Coronary artery (tissue), 2 donors: ENCODE measurements at places on chromosomes 2 and 18.

GRCh38 chr2:48849770-48850169, 94.2 kb upstream of the LHCGR start:
- DNase-seq: no peak

- DNase-seq: no peak
Observed at GRCh38 chr18:44696892-44697291, 16.2 kb downstream of the SETBP1 start.

GRCh38 chr2:85173909-85174308, 40.7 kb downstream of the TCF7L1 start:
- DNase-seq: no peak

- DNase-seq: no peak
Observed at GRCh38 chr18:59779979-59780378, 82.8 kb upstream of the CCBE1 start.

DNA sequence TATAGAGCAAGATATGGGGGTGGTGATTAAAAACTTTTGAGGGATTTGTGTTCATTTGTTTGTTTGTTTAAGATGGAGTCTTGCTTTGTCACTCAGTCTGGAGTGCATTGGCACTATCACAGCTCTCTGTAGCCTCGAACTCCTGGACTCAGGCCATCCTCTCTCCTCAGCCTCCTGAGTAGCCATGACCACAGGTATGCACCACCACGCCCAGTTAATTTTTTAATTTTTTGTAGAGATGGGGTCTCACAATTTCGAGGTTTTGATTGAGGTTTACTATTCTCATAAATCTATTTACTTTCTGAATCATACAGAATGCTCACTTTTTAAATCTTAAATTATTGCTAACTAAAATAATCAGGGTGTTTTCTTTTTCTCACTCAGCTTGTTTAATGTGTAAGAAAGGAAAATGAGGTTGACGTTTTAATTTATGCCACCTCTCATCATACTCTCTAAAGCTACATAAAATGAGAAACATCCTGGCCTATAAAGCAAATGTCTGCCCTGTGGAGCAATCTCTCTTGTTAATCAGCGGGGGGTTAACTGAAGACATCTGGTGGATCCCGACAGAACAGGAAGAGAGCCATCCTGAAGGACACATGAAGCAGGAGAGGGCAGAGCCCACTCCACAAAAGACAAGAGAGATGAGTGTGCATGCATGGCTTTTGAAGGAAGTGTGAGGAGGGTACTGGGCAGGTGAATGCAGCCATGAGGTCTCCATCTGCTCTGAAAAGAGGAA, 589.1 kb upstream of the SLC8A1 start:
- no peak for DNase-seq

DNA sequence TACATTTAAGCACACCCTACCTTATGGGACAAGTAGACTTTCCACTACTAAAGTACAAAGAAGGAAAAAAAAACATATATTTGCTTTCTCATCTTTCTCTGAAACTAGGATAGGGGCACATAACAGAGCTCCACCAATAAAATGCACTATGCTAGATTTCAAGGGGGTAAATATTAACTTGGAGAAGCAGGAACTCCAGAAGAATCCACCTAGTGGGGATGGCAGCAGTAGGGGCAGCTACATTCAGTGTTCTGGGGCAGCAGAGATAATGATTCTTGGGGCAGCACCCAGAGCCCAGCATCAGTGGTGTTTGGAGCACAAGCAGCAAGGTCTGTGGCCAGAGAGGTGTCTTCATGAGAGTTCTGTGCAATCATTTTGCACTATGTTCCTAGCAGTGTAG, 64.7 kb downstream of the DTNB start:
- DNase-seq: no peak

- DNase-seq: peak; percentile 87
Observed at GRCh38 chr18:50268022-50268747, 1.9 kb upstream of the CFAP53 start.

DNA sequence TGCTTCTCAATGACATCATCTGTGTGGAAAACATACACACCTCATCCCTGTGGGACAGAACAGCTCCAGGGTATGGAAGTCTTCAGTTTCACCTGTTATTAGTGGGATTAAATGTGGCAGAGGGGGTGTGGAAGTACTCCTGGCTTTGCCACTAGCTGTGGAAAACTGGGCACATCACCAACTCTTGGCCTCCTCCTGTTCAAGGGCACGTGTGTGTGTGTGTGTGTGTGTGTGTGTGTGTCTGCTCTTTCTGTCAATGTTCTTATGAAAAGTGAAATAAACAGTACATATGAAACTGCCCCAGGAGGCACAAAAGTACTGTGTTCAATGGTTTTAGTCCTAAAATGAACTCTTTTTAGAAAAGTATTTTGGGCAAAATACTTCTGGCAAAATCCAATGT, 65.9 kb downstream of the MTHFD2 start:
- DNase-seq: no peak

DNA sequence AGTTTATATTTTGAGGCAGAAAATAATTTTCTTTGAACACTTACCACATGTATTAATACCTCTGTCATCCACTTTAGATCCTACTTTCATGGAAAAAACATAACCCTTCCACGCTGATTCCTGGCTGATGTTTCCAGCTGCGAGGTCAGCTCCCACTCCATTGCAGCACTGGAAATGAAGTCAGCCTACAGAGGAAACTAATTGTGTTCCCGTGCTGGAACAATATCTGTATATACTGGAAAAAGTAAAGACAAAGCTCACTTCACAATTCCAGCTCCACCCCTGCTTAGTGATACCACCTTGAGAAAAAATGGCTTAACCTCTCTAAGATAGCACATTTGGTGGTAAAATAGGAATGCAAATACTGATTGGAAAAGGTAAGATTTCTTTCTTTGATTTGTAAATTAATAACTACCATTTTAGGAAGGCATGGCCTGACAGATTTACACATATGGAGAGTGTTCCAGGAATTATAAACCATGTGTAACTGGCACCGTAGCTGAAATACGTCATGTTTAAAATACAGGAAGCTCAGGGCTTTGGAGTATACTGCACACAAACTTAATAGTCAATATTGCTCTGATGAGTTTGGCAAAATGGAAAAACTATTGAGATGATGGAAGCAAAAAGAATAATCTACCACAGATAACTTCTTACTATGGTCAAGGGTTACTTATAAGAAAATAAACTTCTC, 90.0 kb downstream of the TRIB2 start:
- DNase-seq: no peak

DNA sequence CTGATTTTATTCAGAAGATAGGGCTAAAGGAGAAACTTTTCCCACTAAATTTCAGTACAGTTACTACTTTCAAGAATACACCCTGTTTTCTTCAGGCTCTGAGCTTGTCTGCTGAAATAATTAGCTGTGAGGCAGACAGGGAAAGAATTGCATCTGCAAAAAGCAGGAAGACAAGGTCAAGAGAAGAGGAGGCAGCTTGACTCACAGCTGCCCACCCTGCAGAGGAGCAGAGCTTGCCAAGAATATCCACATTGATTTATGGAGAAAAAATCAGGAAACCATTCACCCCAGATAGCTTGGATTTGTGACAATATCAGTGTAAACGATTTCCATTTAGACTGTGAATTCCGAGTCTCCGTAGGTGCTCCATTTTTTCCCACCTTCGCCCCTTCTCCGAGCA, 49.0 kb downstream of the ACTR2 start:
- no peak for DNase-seq

GRCh38 chr2:9406529-9407362, 16.6 kb downstream of the ITGB1BP1 start:
- no peak for DNase-seq

GRCh38 chr2:173354582-173355131, at the start of gene CDCA7:
CDCA7 (plus strand) TSS chr2:173354872; CDS start chr2:173354964, 92 bp downstream.
- DNase-seq: no peak

DNA sequence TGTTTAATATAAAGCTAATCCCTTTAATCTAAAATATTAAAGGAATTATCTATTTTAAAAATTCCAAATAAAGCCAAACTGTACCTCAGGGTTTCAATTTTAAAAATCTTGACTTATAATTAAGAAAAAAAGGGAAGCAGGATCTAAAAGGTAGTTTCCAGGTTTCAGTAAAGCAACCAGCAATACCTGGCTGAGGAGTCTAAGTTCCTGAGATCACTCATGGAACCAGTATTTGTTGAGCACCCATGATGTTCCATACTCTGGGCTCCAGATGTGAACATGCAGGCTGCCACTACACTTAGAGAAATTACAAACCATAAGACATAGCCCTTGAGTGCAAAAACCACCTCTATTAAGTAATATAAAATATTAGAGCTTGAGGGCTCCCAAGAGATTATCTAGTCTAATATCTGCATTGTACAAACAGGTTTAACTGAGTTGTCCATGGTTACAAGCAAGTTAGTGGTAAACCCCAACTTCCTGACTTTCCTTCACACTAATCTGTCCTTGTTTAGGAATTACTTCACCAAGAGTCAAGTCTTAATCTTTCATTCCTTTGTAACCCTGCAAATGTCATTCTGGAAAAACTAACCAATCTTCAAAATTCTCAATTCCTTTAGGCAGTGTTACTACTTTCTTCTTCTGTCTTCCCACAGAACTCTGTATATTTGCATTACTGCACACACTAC, 49.2 kb downstream of the CLASP1 start:
- DNase-seq: no peak

DNA sequence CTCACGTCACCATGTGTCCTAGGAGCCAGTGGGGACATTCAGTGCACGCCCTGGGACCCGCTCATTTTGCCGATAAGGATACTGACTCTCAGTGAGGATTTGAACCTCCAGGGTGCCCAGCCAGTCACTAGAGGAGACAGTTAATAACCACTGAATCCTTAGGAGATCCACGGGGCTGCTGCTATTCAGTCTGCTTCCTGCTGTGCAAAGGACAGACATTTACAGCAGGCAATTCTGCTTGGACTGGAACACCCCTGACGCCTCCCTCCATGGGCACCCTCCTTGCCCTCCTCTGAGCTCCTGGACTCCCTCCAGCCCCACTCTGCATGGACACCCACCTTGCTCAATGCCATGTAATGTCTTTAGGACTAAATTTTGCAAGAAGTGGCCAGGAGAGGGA, 265.5 kb downstream of the EIPR1 start:
- DNase-seq: peak; percentile 35

- DNase-seq: no peak
Observed at GRCh38 chr2:9889812-9890261, 46.6 kb downstream of the TAF1B start.

DNA sequence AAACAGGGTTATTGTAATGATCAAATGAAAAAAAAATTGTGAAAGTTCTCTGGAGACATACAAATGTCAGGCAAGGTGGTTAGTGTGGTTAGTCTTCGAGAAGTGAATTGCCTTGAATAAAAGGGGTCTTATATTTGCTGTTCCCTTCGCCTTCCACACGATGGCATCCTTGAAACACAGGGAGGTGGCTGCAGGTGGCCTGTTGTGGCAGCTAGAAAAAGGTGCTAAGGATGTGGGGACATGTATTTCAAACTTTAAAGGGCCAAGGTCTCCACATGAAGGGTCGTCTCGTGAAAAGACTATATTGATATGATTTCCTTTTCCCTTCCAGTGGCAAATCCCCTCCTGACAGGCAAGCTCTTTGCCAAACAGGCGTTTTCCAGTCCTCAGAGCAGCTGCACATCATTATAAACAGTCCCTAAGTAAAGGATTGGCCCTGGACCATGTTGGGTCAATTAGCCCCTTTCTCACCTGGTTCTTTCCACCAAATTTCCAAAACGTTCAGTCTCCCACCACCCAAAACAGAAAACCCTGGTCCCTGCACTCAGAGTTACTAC, 68.5 kb downstream of the COPS8 start:
- DNase-seq: no peak

- DNase-seq: no peak
Observed at GRCh38 chr2:46273225-46273863, 23.9 kb upstream of the EPAS1 start.

GRCh38 chr18:3379685-3380084, 70.3 kb upstream of the TGIF1 start:
- DNase-seq: no peak

DNA sequence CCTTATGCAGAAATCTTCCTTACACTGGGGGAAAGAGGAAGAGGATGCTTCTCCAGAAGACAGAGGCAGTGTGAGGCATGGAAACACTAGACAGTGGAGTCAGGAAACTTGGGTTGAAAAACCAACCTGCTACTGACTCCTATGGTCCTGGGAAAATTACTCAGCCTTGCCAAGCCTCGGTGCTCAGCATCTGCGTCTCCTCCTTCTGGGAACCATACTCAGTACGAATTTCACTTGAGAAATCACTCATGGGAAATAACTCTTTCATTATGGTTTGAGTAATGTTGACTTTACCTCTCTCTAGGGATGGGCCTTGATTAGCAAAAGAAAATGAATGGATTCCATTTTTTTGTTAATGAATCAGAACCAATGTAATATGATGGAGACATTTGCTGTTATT, 96.5 kb downstream of the KCNE4 start:
- DNase-seq: no peak

DNA sequence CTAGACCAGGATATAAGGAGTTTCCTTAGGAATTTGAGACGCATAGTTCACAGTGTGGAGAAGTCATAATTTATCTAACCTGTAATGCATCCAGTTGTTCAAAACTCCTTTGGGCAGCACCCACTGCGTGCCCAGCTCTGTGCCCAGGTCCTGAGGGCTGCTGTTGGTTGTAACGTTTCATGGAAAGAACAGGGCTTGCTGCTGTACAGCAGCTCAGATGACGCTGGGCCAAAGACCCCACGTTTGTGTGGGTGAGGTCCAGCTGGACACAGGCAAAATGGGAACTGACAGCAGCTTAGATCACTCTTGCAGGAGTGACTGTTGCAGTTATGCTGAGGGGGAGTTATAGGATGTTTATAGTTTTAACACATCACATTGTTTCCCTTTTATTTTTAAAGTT, 30.0 kb upstream of the HS6ST1 start:
- DNase-seq: peak; percentile 62

DNA sequence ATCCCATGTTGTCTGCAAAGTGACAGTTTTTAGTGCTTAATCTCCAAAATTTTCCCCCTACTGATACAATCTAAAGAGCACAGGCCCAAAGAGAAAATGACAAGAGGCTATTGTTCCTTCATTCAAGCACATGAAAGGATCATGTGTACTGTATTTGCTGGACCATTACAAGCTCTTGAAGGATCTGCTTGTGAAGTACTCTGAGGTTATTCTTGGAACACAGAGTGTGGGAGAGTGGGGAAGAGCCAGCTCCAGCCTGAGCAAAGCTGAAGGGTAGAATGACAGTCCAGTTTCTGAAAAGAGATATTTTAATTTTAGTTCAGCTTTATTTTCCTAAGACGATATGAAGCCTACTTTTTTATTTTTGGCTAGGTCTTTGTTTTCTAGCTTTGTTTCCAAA, 112.2 kb downstream of the GALNT3 start:
- no peak for DNase-seq

- no peak for DNase-seq
Observed at GRCh38 chr2:196176142-196176738, 4.9 kb upstream of the STK17B start.

DNA sequence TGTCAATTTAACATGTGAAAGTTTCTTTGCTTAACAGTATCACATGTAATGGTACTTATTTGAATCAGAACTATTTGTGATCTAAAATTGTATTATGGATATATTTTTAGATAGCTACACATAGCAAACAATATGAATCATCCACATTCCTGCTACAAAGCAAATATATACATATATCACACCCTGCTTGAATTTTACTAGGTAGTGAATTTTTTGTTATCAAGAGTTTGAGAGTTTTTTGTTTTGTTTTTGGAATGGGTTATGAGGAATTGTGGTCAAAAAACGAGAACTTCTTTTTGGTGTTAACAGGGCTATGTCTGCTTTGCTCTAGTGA, 635.7 kb downstream of the NRXN1 start:
- no peak for DNase-seq

GRCh38 chr2:182521453-182522404, 94.9 kb upstream of the PDE1A start:
- DNase-seq: no peak

- no peak for DNase-seq
Observed at GRCh38 chr2:6934345-6934744, 17.1 kb downstream of the RNF144A start.

GRCh38 chr18:6363216-6363615, 51.5 kb downstream of the L3MBTL4 start:
- DNase-seq: no peak
